ENCODE measurements at places on chromosomes 2 and 18.

GRCh38 chr2:55618025-55618274, 528 bp upstream of the PPP4R3B start:
- DNase-seq = no peak

GRCh38 chr2:86679036-86679435, 41.1 kb upstream of the RMND5A start:
- no peak for DNase-seq

- DNase-seq = no peak
Observed at GRCh38 chr2:86370579-86370978, 33.2 kb upstream of the REEP1 start.

- DNase-seq = no peak
Observed at GRCh38 chr2:139080244-139080643, 300.1 kb upstream of the NXPH2 start.

- DNase-seq = no peak
Observed at GRCh38 chr2:144698156-144698555, 178.2 kb upstream of the ZEB2 start.

GRCh38 chr2:209505410-209505809, 81.6 kb downstream of the MAP2 start:
- no peak for DNase-seq

- no peak for DNase-seq
Observed at GRCh38 chr2:165698444-165698884, 95.6 kb downstream of the GALNT3 start.

DNA sequence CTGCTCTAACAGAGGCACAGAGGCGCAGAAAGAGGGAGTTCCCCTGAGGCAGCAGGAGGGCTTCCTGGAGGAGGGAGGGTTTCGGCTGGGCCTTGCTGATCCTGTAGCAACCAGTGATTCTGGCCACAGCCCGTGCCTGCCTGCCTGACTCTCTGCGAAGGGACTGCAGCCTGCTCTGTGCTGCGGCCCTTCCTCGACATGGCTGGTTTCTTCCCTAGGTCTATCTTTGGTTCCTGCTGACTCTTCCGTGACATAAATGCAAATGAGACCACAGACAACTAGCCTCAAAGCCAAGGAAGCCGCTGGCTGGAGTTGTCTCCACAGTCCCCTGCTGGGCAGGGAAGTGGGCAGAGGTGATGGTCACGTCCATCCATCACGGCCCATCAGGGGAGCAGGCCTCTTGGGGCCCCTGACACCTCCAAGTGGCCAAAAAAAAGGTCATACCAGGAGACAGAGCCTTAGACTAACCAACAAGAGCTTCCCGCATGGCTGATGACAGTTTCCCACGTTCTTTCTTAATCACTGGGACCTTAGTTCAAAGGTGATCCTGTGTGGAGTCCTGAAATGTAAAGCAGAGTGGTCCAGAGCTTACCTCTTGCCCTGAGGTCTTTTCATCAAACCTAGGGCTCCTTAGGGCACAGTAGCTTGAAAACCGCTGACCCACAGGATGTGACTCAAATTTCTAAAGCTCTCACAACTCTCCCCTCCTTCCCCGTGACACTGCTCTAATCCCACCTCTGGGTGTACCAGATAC, 55.3 kb downstream of the HS1BP3 start:
- no peak for DNase-seq

- DNase-seq = no peak
Observed at GRCh38 chr2:219109471-219109870, 48.8 kb upstream of the IHH start.

- DNase-seq = no peak
Observed at GRCh38 chr2:142286618-142287017, 155.8 kb upstream of the LRP1B start.

- no peak for DNase-seq
Observed at GRCh38 chr2:43240766-43241150, 14.4 kb upstream of the ZFP36L2 start.

GRCh38 chr2:201057715-201058248, 13.7 kb downstream of the HYCC2 start:
- DNase-seq = no peak

DNA sequence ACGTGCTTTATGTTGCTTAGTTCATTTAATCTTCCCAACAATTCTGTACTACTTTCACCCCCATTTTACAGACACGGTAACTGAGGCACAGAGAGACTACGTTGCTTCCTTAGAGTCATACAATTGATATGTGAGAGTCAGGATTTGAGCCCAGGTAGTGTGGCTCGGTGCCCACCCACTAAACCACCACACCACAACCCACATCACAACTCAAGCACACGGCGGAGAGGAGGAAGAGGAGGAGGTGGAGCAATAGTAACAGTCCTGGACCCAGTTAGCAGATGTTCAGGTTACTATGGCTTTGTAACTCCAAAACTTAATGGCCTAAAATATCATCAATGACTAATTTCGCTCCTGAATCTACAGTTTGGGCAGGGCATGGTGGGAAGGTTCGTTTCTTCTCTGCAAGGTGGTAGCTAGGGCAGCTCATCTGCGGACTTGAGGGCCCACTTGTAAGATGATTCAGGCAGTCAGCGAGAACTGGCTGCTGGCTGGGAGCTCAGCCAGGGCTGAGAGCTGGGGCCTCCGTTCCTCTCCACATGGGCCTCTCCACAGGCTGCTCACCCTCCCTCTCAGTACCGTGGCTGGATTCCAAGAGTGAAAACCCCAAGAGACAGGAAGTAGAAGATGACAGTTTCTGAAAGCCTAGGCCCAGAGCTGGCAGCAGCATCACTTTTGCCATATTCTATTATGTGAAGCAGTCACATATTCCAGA, 167.1 kb downstream of the ZFP36L2 start:
- DNase-seq = no peak

DNA sequence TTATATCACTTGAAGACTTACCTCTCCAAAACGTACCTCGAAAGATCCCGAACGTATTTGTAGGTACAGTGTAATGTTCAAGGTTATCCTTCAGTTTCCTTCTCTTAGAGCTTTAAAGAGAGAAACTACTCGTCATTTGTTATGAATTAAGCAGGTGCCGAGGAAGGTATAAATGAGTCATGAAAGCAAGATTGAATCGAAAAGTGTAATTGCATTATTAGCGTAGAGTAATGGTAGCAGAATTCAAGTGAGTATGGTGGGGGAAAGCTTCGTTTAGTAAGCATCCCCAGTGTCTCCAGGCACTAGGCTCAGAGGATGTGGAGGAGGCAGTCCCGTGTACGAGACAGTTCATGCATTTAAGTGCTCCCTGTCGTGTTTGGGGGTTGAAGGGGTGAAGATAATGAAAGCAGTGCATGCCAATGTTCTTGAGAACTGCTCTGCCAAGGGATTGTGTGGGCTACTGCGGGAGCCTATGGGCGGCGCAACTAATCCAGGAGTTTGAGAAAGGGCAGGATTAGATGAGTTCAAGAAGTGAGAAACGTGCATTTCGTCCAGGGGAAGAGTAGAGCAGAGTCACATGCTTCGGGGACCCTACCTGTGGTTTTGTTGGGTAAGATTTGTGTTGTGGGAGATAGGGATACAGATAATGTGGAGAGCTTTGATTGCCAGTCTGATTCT, 858 bp downstream of the POLR1B start:
- no peak for DNase-seq

DNA sequence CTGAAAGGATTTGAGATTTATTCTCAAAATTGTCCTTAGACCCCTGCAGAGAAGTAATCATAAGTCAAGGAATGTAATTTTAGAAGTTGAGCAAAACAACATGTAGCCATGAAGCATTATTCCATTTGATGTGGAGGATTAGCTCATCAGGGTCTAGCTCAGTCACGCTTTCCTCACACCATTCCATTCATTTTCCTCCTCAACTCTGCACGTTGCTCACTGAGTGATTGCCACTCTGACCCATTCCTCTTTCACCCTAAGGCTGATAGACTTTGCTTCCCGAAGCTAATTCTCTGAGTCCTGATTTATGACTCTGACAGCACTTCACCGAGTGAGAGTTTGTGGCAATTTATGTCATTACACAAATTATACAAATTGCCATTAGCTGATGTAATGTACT, 820.6 kb upstream of the PIK3C3 start:
- DNase-seq = no peak

DNA sequence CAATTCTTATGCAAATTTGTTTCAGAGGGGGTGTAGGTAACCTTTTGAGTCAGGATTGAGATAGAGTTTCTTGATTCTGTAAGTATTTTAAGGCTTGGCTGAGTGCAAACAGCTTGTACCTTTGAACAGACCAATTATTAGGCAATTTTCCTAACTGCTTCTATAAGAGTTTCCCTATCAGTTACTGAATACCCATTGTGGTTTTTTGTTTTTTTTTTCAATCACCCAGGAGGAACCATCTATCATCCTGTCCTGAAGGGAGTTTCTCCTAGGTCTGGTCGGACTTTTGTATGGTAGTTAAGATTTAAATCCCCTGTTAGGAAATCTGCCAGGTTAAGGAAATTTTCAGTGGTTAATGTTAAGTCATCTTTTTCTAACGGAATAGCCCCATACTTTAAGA, 319.4 kb upstream of the SLC39A10 start:
- DNase-seq = no peak

GRCh38 chr2:96250188-96250587, 15.6 kb downstream of the TMEM127 start:
- DNase-seq = no peak

DNA sequence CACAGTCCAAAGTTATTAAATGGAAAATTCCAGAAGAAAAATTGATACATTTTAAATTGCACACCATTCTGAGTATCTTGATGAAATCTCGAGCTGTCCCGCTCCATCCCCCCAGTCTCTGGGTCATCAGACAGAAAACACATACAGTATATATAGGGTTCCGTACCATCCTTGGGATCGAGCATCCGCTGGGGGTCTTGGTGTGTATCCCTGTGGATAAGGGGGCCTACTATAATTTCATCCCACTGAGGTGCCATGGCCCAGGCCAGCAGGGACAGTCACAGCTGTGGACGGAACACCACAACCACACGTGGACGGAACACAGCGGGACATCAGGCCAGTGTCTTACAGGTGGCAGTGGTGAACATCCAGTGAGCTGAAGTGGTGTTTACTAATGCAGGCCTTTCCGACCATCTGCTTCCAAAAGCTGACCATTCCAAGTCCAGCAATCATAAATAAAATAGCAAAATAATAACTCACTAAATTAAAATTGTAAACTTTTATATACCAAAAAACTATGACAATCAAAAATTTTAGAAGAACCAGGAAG, 14.0 kb downstream of the TWIST2 start:
- DNase-seq = no peak

GRCh38 chr2:194077366-194077765, 1579.7 kb upstream of the SLC39A10 start:
- no peak for DNase-seq

DNA sequence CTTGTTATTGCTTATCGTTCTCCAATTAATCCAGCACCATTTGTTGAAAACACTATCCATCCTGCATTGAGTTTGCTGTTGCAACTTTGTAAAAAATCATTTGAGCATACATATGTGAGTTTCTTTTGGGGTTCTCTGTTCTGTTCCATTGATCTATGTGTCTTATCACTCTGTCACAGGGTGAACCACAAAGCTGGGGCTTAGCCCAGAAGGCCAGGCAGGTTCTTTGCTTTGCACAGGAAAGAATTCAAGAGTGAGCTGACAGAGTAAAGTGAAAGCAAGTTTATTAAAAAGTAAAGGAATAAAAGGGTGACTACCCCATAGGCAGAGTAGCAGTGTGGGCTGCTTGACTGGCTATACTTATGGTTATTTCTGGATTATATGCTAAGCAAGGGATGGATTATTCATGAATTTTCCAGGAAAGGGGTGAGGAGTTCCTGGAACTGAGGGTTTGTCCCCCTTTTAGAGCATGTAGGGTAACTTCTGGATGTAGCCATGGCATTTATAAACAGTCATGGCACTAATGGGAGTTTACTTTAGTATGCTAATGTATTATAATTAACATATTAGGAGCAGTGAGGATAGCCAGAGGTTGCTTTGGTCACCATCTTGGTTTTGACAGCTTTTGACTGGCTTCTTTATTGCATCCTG, 46.8 kb downstream of the RNF138 start:
- no peak for DNase-seq

GRCh38 chr2:224349396-224349795, 52.5 kb downstream of the FAM124B start:
- no peak for DNase-seq

- DNase-seq = no peak
Observed at GRCh38 chr2:240579771-240580614, 6.5 kb upstream of the CAPN10 start.

DNA sequence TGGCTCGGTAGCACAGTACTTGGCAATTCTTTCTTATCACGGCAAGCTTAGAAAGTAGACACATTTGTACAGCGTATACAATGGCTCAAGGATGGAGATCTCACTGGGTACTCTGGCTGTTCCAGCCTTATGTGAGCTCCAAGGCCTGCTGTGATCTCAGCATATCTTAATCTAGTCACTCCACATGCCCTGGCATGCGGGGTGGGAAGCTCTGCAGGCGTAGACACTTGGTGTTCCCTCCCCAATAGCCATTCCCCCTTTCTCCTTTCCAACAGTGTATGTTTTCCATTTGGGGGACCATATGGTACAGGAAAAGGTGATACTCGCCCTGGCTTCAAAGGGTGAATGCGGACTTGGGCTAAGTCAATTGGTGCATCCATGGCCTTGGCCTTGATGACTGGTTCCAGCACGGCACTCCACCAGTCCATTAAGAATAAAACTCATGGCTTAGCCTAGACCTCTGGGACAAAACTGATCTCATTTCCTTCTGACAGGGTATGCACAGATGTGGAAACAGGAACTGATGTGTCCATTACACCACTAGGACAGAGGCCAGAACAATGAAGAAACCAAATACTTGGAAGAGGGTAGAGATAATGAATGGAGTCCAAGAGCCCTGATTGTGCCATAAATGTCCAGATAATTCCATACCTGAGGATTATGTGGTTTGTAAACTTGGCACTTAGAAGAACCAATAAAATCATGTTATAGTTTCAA, 28.4 kb downstream of the TGIF1 start:
- no peak for DNase-seq

GRCh38 chr2:160968183-160968582, 192.0 kb upstream of the TANK start:
- no peak for DNase-seq

- no peak for DNase-seq
Observed at GRCh38 chr2:85170938-85171475, 37.8 kb downstream of the TCF7L1 start.

- no peak for DNase-seq
Observed at GRCh38 chr18:54881229-54881768, 53.0 kb downstream of the RAB27B start.

DNA sequence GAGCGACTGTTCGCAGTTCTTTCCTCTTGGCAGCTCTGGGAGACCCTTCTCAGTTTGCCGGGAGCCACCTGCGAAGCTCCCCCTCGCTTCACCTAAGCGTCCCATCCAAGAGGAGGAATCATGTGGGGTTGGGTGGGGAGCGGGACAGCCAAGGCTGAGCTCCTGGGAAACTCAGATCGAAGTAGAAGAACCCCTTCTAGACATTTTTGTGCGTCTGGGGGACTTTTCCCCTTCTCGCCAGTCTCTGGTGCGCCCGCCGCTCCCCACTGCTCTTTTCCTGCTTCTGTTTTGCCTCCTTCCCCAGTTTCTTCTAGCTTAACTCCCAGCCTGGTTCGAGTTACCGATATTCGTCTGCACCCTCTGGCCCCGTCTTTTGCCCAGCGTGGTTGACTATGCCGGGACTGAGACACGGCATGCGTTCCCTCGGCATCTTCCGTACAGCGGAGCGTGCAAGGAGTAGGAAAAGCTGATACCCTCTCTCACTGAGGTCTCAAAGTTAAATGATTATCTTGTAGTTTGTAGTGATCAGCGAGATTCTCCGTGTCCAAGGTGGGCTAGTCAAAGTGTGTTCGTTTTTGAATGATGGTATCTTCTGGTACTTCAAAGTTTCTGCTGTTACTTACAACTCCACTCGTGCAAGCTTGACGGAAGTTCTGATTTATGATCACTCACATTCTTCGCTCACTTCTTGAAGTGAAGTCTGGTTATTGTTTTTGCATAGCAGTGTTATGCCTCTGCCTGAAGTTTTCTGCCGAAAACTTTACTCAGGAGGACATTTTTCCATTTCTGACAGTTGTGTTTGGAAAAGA, 664 bp downstream of the CAMKMT start:
- DNase-seq = no peak

All from kidney epithelial cell (primary cell).